Activated CD4-positive, alpha-beta T cell treated with anti-CD3 and anti-CD28 coated beads for 36 hours (primary cell): ENCODE measurements at places on chromosomes 2 and 18. TPM values are rescaled to one million over a fixed set of nuclear protein-coding genes. Genes with fewer than 3 reads are reported as not detected.

Gene CFAP221
- total RNA-seq: not detected

Gene SIGLEC15
- not detected for total RNA-seq

Gene GREB1L
- total RNA-seq: not detected

GRCh38 chr2:196587056-196587455 lies 52.5 kb upstream of the CCDC150 start:
- H3K27me3 ChIP-seq: peaks cover 53% of the 10 kb centered on the region
- no peak overlapping the region for H3K4me3 ChIP-seq
- DNase-seq: no peak
- no peak overlapping the region for H3K27ac ChIP-seq
- H3K4me1 ChIP-seq: peaks cover 5% of the 10 kb centered on the region
- no peaks in the 10 kb centered on the region for H3K36me3 ChIP-seq

DNA sequence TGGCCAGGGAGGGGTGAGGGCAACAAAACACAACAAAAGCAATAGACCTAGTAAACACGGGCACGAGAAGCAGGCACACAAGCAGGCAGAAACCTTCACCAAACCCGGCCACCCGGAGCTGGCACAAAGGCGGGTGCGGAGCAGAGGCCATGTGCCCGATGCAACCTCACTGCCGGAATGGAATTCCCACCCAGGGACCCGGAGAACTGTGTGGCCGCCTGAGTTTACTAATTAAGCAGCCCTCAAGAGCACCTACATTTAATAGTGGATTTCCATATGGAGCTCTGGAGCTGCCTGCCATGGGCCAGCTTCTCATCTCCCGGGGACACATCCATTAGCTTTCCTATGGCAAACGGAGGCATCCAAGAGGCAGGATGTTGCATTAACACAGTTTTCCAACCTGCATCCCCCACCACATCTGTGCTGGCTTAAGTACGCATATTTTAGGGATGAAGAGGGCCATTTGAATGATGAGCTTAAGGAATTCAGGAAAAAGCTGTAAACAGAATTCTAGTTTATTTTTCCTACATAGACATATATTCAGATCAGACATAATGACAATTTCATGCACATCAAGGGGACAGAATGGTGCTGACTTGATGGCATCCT lies 104.5 kb upstream of the SMIM21 start:
- H3K27ac ChIP-seq: no peak overlapping the region
- H3K27me3 ChIP-seq: peaks cover 7% of the 10 kb centered on the region
- no peak overlapping the region for H3K4me3 ChIP-seq
- DNase-seq: no peak

DNA sequence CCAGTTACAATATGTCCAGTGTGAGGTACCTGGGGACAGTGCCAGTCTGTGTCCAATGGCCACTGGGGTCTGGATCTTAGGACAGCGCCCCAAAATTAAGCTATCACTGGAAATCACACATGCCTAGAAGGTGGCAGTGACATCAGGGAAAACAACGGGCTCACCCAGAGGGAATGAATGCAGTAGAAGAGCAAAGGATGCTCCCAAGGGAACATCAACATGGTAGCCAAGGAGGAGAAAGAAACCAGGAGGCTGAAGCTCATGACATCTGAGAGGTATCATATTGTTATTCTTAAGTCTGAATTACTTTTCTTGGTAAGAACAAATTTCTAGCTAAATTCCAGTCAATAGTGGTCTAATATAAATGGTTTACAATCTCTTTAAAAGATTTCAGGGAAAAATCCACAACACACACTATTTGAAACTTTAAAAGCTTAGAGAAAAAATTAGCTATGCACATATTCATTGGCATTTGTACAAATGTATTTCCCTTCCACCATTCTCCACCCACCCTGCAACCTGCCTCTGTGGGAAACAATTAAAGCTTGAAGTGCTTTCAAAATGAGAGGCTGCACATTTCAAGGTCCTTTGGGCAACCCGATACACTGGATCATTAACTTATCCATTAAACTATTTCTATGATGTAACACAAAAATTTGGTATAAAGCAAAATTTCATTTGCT lies 55.5 kb downstream of the SIGLEC15 start:
- H3K27me3 ChIP-seq: no peaks in the 10 kb centered on the region
- H3K27ac ChIP-seq: no peak overlapping the region
- no peak for DNase-seq
